PC-9 (cell line): ENCODE measurements at places on chromosomes 1 and 21. TPM values are rescaled to one million over a fixed set of nuclear protein-coding genes. Genes with fewer than 3 reads are reported as not detected.

The IFI44 gene
- 4.3 and 4.8 TPM in 2 replicates for total RNA-seq

The CRB1 gene
- total RNA-seq, result 0.18 TPM in 1 of 2 replicates, not detected in the other

The KDM5B gene
- 99.8 and 110 TPM in 2 replicates for total RNA-seq

The MFSD2A gene
- total RNA-seq, result 1.4 and 1.8 TPM in 2 replicates

The NTRK1 gene
- not detected in 2 replicates for total RNA-seq

The PRAMEF7 gene
- not detected in 2 replicates for total RNA-seq

The PROK1 gene
- total RNA-seq, result not detected in 2 replicates

The TMEM167B gene
- total RNA-seq, result 19.2 and 23.6 TPM in 2 replicates

The PSEN2 gene
- total RNA-seq, result 14.8 and 17.0 TPM in 2 replicates

DNA sequence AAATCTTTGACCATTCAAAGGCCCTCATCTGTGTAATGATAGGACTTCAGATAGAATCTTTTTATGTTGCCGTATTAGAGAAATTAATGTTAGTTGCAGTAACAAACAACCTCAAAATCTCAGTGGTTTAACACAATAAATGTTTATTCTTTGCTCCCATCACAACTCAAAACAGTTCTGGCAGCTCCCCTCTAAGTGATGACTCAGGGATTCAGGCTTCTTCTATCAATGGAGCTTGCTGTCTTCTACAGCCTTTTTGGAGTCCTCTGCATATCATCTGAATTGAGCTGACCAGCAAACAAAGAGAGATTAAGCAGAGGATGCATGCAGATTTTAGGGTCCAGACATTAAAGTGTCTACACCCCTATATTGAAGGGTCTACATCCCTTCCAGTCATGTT is 59.1 kb upstream of the RAB3GAP2 start:
- no peaks in the 10 kb centered on the region for H3K36me3 ChIP-seq
- DNase-seq, result no peak
- H3K4me1 ChIP-seq, result peaks cover 17% of the 10 kb centered on the region
- H3K27ac ChIP-seq, result no peak overlapping the region
- no peak overlapping the region for H3K4me3 ChIP-seq

- DNase-seq, result no peak
- H3K4me3 ChIP-seq, result no peak overlapping the region
- H3K4me1 ChIP-seq, result no peaks in the 10 kb centered on the region
- no peaks in the 10 kb centered on the region for H3K27me3 ChIP-seq
Observed at GRCh38 chr1:185957441-185958363, 223.5 kb downstream of the HMCN1 start.

DNA sequence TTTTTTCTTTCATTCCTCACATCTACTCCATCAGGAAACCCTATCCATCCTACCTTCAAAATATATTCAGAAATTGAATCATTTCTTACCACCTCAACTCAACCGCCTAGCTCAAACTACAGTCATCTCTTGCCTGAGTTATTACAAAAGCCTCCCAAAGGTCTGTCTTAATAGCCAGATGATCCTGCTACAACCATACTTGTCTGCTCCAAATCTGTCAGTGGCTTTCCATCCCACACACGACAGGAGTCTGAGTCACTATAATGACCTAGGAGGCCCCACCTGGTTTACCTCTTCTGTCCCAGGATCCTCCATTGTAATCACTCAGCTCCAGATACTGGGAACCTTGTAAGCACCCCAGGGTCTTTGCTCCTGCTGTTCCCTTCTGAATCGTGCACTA is 37.1 kb upstream of the IL12RB2 start:
- no peaks in the 10 kb centered on the region for H3K36me3 ChIP-seq
- H3K27ac ChIP-seq, result no peak overlapping the region
- H3K27me3 ChIP-seq, result no peaks in the 10 kb centered on the region
- no peaks in the 10 kb centered on the region for H3K4me1 ChIP-seq
- DNase-seq, result no peak
- H3K4me3 ChIP-seq, result no peak overlapping the region

GRCh38 chr1:34163792-34164731 is 968 bp downstream of the CSMD2 start:
- H3K27me3 ChIP-seq, result peaks cover 12% of the 10 kb centered on the region
- H3K27ac ChIP-seq, result no peak overlapping the region
- no peaks in the 10 kb centered on the region for H3K36me3 ChIP-seq
- no peak overlapping the region for H3K4me3 ChIP-seq
- DNase-seq, result no peak

GRCh38 chr1:65174585-65174984 is 26.6 kb downstream of the AK4 start:
- no peaks in the 10 kb centered on the region for H3K27me3 ChIP-seq
- peaks cover 83% of the 10 kb centered on the region for H3K4me1 ChIP-seq
- H3K4me3 ChIP-seq, result no peak overlapping the region
- peak overlapping the region; percentile 81 for H3K27ac ChIP-seq
- no peaks in the 10 kb centered on the region for H3K36me3 ChIP-seq

DNA sequence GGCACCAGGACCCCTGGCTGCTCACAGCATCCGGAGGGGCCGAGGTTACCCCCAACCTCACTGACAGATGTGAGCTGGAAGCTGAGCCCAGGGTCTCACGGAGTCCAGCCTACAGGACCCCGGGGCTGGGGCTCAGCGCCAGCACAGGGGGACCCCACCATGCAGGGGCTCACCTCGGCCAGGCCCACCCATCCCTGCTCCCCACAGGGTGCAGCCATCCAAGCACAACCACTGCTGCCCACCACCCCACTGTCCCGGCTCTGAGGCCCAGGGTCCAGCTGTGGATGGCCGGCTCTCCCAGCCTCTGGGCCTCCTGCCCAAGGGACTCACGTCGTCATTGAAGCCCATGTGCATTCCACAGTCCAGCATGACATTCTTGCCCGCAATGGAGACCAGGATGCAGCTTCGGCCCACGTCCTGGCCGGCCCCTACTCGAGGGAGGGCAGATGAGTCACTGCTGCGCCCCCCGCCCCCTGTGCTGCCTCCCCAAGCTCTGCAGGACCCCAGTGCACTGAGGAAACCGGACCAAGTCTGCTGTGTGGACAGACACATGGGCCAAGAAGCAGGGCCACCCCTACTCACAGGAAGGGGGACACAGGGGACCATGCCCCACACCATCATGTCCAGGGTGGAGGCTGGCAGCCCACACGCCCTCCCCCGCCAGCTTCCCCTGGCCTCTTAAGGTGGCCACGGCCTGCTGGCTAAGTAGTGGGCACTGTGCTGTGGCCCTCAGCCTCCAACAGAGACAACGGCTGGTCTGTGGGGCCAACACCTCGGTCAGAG is 3.6 kb downstream of the INTS11 start:
- H3K36me3 ChIP-seq, result 0 out of 2 replicates have a peak, but pooled peaks cover 5% of the 10 kb centered on the region
- no peaks in the 10 kb centered on the region for H3K27me3 ChIP-seq
- no peak overlapping the region for H3K27ac ChIP-seq
- peaks cover 26% of the 10 kb centered on the region for H3K4me1 ChIP-seq
- no peak for DNase-seq
- no peak overlapping the region for H3K4me3 ChIP-seq

DNA sequence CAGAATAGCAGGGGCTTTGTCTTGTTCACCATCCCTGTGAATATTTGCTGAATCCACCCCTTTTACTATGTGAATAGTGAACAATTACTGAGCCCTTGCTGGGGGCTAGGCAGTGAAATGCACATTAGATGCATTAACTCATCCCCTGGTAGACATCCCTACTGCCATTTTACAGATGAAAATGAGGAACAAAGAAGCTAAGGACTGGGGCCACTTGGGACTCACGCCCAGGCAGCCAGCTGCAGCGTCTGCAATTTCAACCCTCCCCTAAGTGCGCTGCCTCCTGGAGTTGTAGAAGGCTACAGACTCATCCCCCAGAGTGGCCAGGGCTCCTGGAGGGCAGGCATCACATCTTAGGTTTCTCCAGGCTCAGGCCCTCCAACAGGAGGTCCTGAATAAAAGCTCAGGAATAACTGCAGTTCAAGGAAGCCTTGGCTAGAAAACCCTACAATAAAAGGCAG is 31.6 kb downstream of the CAPZB start:
- H3K27me3 ChIP-seq, result no peaks in the 10 kb centered on the region
- H3K36me3 ChIP-seq, result no peaks in the 10 kb centered on the region
- DNase-seq, result no peak
- H3K4me1 ChIP-seq, result peaks cover 22% of the 10 kb centered on the region

DNA sequence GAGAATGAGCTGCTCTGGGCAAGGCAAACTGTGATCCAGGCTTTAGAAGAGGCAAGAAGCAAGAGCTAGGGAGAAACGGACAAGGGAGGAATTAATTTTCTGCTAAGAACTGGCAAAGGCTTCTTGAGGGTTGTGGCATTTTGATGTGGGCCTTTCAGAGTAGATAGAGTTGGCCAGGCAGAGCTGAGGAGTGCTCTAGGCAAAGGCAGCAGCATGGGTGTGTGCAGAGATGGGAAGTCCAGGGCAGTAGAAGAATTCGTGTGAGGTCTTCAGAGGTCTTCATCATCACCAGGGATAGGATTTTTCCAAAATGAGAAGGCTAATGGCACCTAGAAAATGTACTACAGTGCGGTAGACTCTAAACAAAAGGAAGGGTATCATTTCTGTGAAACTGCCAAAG is 237.8 kb downstream of the LTN1 start:
- no peak for DNase-seq
- H3K4me1 ChIP-seq, result no peaks in the 10 kb centered on the region
- H3K36me3 ChIP-seq, result no peaks in the 10 kb centered on the region
- H3K27me3 ChIP-seq, result no peaks in the 10 kb centered on the region

DNA sequence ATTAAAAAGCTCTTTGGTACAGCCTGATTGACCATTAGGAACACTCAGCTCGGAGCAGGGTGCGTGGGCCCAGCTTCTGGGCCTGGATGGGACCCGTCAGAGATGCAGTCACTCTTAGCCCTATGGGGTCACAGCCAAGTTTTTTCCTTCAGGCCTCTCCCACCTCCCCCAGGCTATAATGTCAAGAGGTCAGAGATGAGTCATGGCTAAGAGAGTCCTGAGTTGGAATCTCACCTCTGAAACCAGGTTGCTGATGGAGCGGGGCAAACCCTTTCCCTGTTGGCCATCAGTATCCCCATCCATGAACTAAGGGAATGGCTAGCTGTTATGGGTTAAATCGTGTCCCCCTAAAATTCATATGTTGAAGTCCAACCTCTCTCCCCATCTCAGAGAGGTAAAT is 195.9 kb upstream of the POU3F1 start:
- no peaks in the 10 kb centered on the region; the same call in 1 of the 2 replicates for H3K4me1 ChIP-seq
- peaks cover 22% of the 10 kb centered on the region for H3K27me3 ChIP-seq
- H3K4me3 ChIP-seq, result no peak overlapping the region
- DNase-seq, result no peak

DNA sequence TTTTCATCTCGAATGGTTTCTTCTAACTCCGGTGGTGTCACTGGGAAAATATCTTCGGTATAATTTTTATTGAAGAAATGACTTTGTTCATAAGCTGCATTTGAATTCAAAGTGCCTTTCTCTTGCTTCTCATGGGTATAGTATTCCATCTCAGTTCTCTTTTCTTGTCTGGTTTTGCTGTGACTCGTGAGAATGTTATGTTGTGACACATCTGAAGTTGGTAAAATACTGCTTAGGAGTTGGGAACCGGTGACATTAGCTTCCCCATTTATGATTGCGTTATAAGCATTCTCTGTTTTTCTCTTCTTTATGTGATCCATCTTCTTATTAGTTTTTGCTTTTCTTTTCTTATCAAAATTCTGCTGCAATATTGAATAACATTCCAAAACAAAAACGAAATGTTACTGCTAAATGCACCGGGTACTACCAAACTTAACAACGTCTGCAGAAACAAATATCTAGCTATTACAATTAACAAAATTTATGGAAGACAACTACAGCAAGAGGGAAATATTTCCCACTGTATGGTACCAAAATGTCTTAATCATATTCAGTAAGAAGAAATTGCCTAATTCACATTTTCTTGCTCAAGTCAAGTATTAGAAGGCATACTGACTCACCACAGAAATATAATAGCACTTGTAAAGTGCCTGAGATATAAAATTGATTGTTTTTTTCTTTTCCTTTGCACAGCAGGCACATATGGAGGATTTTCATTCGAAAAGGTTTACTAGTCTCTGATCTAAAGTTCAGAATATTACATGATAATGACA is 15.5 kb downstream of the LRIF1 start:
- no peaks in the 10 kb centered on the region for H3K4me1 ChIP-seq
- H3K4me3 ChIP-seq, result no peak overlapping the region
- no peaks in the 10 kb centered on the region for H3K27me3 ChIP-seq
- no peak for DNase-seq

GRCh38 chr1:183871142-183871541 is 66.2 kb downstream of the RGL1 start:
- H3K27ac ChIP-seq, result peak overlapping the region; percentile 43
- no peaks in the 10 kb centered on the region for H3K27me3 ChIP-seq
- DNase-seq, result peak; percentile 80
- H3K4me1 ChIP-seq, result peaks cover 16% of the 10 kb centered on the region
- no peaks in the 10 kb centered on the region for H3K36me3 ChIP-seq

DNA sequence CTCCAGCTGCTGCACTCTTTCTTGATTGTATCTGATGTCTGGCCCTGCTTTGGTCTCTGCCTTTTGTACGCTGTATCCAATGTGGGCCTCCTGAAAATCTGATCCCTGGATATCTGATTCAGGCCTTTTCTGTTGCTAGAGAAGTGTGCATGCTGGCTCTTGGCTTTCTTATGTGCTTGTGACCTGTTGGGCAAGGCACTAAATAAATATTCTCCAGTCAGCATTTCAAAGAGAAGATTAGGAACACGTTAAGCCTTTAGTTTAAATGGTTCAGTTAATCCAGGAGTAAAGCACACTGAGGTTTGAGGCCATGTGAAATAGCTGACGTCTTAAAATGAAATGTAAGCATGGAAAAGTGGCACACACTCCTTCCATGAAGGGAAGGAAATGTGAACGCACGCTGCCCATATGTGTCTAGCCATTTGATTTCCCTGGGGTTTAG is 9.3 kb upstream of the F3 start:
- H3K27ac ChIP-seq, result no peak overlapping the region
- H3K36me3 ChIP-seq, result no peaks in the 10 kb centered on the region
- DNase-seq, result no peak
- no peaks in the 10 kb centered on the region for H3K27me3 ChIP-seq
- no peak overlapping the region for H3K4me3 ChIP-seq

DNA sequence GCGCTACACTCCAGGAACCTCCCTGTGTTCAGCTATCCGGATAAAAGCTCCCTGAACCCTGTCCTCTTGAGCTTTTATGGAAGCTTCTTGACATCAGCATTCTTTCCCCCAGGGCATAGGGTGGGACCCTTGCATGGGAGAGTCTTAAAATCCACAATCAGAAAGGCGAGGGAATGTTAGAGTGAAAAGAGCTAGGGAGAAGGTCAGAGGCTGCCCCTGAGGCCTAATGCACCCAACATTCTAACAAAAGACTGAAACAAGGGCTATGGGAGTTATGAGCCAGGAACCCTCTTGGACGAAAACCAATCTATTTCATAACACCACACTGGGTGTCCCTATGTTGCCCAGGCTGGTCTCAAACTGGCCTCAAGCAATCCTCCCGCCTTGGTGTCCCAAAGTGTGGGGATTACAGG is 36.7 kb downstream of the NEK2 start:
- peaks cover 80% of the 10 kb centered on the region for H3K4me1 ChIP-seq
- H3K4me3 ChIP-seq, result 0 out of 2 replicates have a peak overlapping the region, but pooled peaks have one; percentile 42
- DNase-seq, result peak; percentile 96
- no peaks in the 10 kb centered on the region for H3K27me3 ChIP-seq
- no peaks in the 10 kb centered on the region for H3K36me3 ChIP-seq
- H3K27ac ChIP-seq, result peak overlapping the region; percentile 95

GRCh38 chr1:200037904-200038303 is 10.4 kb downstream of the NR5A2 start:
- H3K27ac ChIP-seq, result no peak overlapping the region
- no peak overlapping the region for H3K4me3 ChIP-seq
- DNase-seq, result no peak
- H3K4me1 ChIP-seq, result peaks cover 8% of the 10 kb centered on the region
